ENCODE measurements at places on chromosomes 3 and 15. TPM values are rescaled to one million over a fixed set of nuclear protein-coding genes. Genes with fewer than 3 reads are reported as not detected.
A peak's percentile ranks its signal among the peaks of the same experiment; 100 is the strongest.

The C3orf49 gene
- total RNA-seq = not detected

The CPOX gene
- total RNA-seq = 9.8 TPM

The NOX5 gene
- not detected for total RNA-seq

The PROS1 gene
- total RNA-seq = 5.0 TPM

The CTXN2 gene
- not detected for total RNA-seq

The EBLN2 gene
- 0.36 TPM for total RNA-seq

The REC114 gene
- total RNA-seq = not detected

The LYZL4 gene
- total RNA-seq = not detected

DNA sequence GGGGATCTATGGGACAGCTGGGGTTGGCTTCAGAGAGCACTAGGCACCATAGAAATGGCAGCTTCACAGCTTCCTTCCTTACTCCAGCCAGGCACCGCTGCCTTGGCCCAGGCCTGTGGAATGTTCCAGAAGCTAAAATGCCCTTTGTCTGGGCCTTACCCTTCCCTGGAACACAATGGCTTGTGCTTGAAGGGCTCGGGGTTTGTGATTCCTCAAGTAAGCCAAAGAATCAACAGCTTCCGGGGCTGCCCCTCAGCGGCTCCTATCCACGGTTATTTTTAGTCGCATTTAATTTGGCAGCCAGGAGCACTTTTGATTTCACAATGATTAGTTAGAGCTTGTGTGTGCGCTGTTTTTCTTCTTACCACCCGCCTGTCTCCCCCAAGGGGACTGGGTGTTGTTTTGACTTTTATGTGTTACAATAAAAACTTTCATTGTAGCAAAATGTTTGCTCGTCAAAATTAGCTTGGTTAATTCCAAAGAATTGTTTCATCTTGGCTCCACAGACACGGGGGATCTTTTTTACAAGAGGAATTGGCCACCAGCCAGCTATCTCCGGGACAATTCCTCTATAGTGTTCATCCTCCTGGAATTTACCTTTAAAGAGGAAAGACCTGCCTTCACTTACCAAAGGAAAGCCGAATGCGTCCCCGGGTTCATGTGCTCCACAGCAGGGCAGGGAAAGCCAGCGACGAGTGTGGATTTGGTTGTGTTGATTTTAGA, 73.8 kb downstream of the TLE3 start:
- H3K4me3 ChIP-seq = no peak overlapping the region
- peaks cover 30% of the 10 kb centered on the region for H3K4me1 ChIP-seq
- no peaks in the 10 kb centered on the region for H3K36me3 ChIP-seq

GRCh38 chr15:40338921-40339620, 1.7 kb downstream of the CCDC9B start:
- no peaks in the 10 kb centered on the region for H3K27me3 ChIP-seq
- H3K27ac ChIP-seq = peak overlapping the region; percentile 98
- DNase-seq = no peak
- H3K36me3 ChIP-seq = no peaks in the 10 kb centered on the region
- peak overlapping the region; percentile 65 for H3K4me3 ChIP-seq

- H3K36me3 ChIP-seq = no peaks in the 10 kb centered on the region
- no peak overlapping the region for H3K27ac ChIP-seq
- no peak for DNase-seq
- H3K4me1 ChIP-seq = no peaks in the 10 kb centered on the region
- H3K4me3 ChIP-seq = no peak overlapping the region
- no peaks in the 10 kb centered on the region for H3K27me3 ChIP-seq
Measured at GRCh38 chr3:59607656-59608055, 557.8 kb upstream of the CFAP20DC start.

GRCh38 chr15:40244961-40245523, 6.2 kb downstream of the PAK6 start:
- H3K4me3 ChIP-seq = no peak overlapping the region
- H3K27me3 ChIP-seq = peaks cover 3% of the 10 kb centered on the region
- DNase-seq = no peak
- H3K4me1 ChIP-seq = no peaks in the 10 kb centered on the region

DNA sequence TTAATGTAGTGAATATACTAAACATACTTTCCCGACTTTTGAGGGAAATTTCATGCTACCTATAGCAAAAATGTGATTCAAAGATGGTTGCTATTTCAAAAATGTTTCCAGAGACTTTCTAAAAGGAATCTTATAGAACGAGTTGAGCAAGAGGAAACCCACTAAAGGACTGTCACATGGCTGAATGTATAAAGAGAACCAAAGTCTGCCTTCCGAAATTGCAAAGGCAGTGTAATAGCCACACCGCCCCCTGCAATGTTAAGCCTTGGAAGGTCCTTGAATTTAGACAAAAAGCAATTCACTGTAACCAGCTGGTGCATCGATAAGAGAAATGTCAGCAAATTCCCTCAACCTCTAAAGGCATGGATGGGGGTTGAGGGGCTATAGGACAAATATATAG, 142.8 kb downstream of the CHL1 start:
- H3K27ac ChIP-seq = no peak overlapping the region
- no peak for DNase-seq
- no peaks in the 10 kb centered on the region for H3K4me1 ChIP-seq

- no peak for DNase-seq
- H3K27ac ChIP-seq = no peak overlapping the region
- H3K27me3 ChIP-seq = no peaks in the 10 kb centered on the region
- H3K36me3 ChIP-seq = no peaks in the 10 kb centered on the region
- no peaks in the 10 kb centered on the region for H3K4me1 ChIP-seq
- no peak overlapping the region for H3K4me3 ChIP-seq
Measured at GRCh38 chr3:59412516-59412915, 362.7 kb upstream of the CFAP20DC start.

DNA sequence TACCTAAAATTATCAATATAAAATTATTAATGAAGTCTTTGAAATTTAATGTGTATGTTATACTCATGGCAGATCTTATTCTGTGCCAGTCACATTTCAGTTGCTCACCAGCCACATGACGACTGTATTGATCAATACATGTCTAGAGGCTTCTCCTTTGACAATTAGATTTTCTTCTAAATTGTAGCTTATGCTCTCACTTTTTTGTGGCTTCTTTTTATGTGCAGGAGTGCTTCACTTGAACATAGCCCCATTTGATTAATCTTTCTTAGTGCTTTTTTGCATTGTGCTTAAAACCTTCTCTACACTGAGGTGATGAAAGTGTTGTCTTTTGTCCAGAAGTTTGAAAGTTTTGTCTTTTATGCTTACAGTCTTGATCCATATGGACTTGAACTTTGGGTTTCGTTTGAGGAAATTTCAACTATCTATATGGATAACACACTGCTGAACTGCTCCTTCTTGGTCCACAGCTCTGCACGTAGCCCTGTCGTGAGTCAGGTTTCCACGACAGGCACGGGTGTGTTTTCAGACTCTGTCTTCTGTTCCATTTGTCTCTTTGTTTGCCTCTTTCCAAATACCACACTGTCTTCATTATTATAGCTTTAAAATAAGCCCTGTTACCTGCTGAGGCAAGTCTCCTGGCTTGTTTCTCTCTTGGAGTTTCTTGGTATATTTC, 393.9 kb upstream of the CFAP20DC start:
- H3K27ac ChIP-seq = no peak overlapping the region
- no peaks in the 10 kb centered on the region for H3K36me3 ChIP-seq
- DNase-seq = no peak
- H3K4me3 ChIP-seq = no peak overlapping the region
- H3K27me3 ChIP-seq = no peaks in the 10 kb centered on the region
- peaks cover 4% of the 10 kb centered on the region for H3K4me1 ChIP-seq

DNA sequence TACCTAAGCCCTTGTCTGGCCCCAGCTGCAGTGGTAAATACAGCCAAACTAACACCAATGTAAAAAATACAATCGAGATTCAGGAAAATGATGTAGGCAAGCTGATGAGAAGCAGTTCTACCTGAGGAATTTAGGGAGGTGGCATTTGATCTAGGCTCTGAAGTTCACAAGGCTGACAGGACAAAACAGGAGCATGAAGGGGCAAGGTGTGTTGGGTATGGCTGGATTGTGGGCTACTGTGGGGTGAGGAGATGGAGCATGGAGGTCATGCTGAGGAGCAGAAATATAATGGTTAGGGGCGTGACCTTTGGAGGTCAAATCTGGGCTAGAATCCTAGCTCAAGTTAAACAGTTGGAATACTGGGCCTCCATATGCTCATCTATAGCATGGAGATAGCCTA, 6.5 kb downstream of the NDUFB4 start:
- H3K4me1 ChIP-seq = peaks cover 28% of the 10 kb centered on the region
- no peaks in the 10 kb centered on the region for H3K27me3 ChIP-seq
- DNase-seq = no peak

- no peaks in the 10 kb centered on the region for H3K27me3 ChIP-seq
- H3K27ac ChIP-seq = peak overlapping the region; percentile 50
- H3K36me3 ChIP-seq = no peaks in the 10 kb centered on the region
Measured at GRCh38 chr3:24378313-24378712, 116.3 kb downstream of the THRB start.

- no peak for DNase-seq
- no peak overlapping the region for H3K4me3 ChIP-seq
- H3K27me3 ChIP-seq = no peaks in the 10 kb centered on the region
- no peak overlapping the region for H3K27ac ChIP-seq
- no peaks in the 10 kb centered on the region for H3K4me1 ChIP-seq
Measured at GRCh38 chr3:88758676-88759075, 348.7 kb upstream of the EPHA3 start.

DNA sequence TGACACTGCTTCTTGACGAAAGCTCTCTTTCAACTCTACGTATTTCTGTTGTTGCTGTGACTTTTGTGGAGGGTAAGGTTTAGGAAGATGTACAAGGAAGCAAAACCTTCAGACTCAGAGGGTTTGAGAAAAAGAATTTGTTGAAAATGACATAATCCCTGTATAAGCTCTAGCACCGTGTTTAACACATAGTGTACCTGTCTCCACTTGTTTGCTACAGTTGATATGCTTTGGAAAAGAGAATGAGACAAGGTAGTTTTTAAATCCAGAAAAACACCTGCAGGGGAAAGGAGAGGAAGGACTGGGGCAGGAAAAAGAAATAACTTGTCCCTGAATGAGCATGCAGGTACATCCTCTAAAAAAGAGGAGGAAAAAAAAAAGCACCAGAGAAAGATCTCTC, 29.6 kb upstream of the CP start:
- H3K4me1 ChIP-seq = no peaks in the 10 kb centered on the region
- H3K36me3 ChIP-seq = no peaks in the 10 kb centered on the region
- H3K27ac ChIP-seq = no peak overlapping the region
- no peak overlapping the region for H3K4me3 ChIP-seq
- DNase-seq = no peak
- no peaks in the 10 kb centered on the region for H3K27me3 ChIP-seq

DNA sequence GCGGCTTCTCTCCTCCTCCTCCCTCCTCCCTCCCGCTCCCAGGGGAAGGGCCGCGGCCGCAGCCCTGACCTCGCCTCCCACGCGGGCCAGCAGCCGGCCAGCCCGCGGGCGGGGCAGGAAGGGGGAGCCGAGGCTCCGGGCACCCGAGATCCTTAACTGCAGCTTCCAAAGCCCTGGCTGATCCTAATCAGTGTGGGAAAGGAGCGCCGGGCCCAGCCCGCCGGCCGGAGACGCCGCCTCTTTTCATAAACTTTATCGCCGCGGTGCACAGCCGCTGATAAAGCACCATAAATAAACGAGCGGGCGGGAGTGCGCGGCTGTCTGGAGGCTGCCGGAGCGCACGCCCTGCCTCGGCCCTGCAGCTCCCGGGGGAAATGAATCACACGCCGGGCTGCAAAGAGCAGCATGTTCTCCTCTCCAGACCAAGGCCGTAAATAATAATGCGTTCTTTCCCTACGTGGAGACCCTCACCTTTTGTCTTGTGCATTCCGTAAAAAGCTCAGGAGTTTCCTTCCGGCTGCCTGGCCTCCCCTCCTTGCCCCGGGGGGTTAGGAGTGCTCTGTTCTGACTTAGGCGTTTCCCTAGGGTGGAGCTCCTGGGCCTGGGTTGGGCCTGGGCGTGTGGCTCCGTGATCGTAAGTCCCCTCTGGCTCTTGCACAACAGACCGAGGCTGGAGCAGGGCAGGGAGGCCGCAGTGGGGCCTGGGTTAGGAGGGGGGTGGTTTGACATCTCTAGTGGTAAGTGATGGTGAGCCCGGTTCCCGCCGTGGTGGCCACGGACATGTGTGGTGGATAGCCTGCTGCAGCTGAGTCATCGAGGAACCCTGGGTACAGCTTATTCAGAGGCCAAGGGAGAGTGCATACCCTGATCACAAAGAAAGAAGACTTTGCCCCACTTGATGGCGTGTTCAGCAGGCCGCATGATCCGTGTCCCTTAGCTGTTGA, 132.6 kb upstream of the HES1 start:
- peak overlapping the region; percentile 85 for H3K27ac ChIP-seq
- H3K4me3 ChIP-seq = peak overlapping the region; percentile 50
- peaks cover 41% of the 10 kb centered on the region for H3K4me1 ChIP-seq

- no peak for DNase-seq
- no peaks in the 10 kb centered on the region for H3K27me3 ChIP-seq
- no peak overlapping the region for H3K4me3 ChIP-seq
- no peaks in the 10 kb centered on the region for H3K36me3 ChIP-seq
- H3K4me1 ChIP-seq = peaks cover 16% of the 10 kb centered on the region
- no peak overlapping the region for H3K27ac ChIP-seq
Measured at GRCh38 chr3:126956866-126957650, 25.9 kb upstream of the PLXNA1 start.

GRCh38 chr3:57003676-57004075, 56.8 kb upstream of the SPATA12 start:
- no peaks in the 10 kb centered on the region for H3K27me3 ChIP-seq
- H3K4me3 ChIP-seq = no peak overlapping the region
- H3K4me1 ChIP-seq = peaks cover 28% of the 10 kb centered on the region
- no peaks in the 10 kb centered on the region for H3K36me3 ChIP-seq
- no peak for DNase-seq
- no peak overlapping the region for H3K27ac ChIP-seq

GRCh38 chr3:185029086-185029485, 123.8 kb downstream of the C3orf70 start:
- no peak overlapping the region for H3K4me3 ChIP-seq
- no peak overlapping the region for H3K27ac ChIP-seq
- no peaks in the 10 kb centered on the region for H3K27me3 ChIP-seq
- H3K36me3 ChIP-seq = peaks cover 6% of the 10 kb centered on the region
- no peaks in the 10 kb centered on the region for H3K4me1 ChIP-seq

DNA sequence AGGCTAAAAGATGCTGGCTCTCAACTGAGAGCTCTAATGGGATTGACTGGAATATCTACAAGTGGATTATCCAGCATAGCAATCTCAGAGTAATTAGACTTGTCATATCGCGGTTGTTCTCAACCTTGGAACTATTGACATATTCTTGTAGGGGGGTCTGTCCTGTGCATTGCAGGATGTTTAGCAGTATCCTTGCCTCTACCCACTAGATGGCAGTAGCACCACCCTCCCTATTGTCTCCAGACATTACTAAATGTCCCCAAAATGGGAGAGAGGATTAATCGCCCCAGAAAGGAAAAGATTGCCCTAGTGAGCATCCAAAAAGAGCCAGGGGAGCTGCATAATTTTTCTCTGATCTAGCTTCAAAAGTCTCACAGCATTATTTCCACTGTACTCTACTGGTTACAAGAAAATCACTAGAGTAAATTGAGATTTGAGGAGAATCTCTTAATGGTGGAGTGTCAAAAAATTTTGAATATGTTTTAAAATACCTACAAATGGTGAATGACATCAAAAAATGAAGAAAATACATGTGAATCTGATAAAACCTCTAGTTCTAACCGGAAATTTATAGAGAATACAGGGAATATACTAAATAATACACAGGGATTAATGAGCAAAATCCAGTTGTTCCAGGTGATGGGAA, 388.2 kb upstream of the AGTR1 start:
- H3K4me1 ChIP-seq = no peaks in the 10 kb centered on the region
- DNase-seq = no peak
- no peak overlapping the region for H3K27ac ChIP-seq

GRCh38 chr15:41495736-41496599, 2.3 kb downstream of the ITPKA start:
- no peak overlapping the region for H3K27ac ChIP-seq
- peaks cover 62% of the 10 kb centered on the region for H3K27me3 ChIP-seq
- DNase-seq = no peak
- peaks cover 11% of the 10 kb centered on the region for H3K4me1 ChIP-seq
